EH (cell line): ENCODE measurements at places on chromosomes 16 and 17.

DNA sequence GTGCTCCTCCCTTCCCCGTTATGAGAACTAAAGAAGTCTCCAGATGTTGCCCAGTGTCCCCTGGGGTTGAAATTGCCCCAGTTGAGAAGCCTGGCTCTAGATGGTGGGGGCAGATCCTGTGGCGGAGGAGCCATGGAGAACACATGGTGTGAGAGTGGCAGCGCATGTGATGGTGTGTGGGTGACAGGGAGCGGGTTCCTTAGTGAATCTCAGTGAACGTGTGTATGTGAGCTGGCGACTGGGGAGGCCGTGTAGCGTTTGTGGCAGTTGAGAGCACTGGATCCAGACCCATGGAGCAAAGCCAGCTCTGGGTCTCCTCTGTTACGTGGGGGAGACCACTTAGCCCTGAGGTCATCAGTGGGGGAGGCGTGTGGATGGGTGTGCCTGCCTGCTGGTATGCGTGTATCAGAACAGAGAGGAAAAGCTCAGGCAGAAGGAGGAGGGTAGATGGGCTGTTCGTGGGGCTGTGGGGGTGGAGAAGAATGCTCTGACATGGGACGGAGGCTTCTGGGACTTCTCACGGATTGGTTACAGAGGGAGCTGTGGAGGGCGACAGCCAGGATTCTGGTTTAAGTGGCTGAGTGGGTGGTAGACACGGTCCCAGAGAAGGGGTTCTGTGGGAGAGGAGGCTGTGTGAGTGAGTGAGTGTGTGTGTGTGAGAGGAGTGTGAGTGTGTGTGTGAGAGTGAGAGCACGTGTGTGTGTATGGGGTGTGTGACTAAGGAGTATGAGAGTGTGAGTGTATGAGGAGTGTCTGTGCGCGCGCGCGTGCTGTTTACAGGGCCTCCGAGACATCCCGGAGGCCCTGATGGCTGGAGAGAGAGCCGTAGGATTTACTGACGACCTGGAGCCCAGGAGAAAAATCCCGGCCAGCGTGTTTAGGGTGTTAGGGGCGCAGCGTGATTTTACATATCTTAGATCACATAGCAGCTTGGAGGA is 193.8 kb downstream of the SNX29 start:
- DNase-seq, result peak; percentile 82

DNA sequence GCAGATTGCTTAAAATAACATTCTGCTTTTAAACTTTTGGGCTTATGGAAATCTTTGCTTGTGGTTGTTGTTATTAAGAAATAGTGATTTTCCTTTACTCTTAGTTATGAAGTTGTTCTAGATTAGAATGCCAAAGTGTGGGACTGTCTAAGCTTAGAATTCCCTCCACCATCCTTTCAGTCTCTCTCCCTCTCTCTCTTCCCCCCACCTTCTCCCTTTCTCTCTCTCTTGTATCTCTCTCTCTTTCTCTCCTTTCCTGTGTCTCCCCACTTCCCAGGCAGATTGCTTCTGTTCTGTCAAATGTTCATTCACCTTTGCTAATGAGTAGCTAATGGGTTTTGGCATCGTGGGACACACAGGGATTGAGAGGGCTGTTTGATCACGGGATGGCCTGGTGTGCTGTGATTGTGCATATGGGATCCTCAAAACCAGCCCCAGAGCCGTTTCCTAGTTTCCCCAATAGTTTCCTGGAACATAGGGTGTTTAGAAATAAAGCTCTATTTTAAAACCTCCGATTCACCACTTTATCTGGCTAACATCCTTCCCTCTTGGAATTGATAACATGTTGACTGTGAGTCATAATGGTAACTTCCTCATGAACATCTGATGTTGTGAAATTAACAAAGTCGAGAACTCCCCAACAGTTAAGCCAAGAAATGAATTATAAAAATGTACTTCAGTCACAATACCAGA is 502.6 kb downstream of the TMEM114 start:
- DNase-seq, result no peak

GRCh38 chr17:63571632-63572310 is 21.5 kb downstream of the DCAF7 start:
- DNase-seq, result peak; percentile 91

DNA sequence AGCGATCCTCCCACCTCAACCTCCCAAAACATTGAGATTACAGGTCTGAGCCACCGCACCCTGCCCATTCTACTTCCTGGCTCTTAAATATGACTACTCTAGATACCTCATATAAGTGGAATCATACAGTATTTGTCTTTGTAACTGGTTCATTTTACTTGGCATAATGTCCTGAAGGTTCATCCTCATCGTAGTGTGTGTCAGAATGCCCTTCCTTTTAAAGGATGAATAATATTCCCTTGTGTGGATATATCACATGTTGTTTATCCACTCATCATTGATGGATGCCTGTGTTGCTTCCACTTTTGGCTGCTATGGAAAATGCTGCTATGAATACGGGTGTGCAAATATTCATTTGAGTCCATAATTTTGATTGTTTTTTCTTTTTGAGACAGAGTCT is 5.7 kb upstream of the CETP start:
- DNase-seq, result no peak

- DNase-seq, result no peak
Measured at GRCh38 chr16:89709716-89710432, 8.4 kb upstream of the SPATA2L start.

- DNase-seq, result no peak
Measured at GRCh38 chr16:13856398-13856797, 63.6 kb upstream of the ERCC4 start.

DNA sequence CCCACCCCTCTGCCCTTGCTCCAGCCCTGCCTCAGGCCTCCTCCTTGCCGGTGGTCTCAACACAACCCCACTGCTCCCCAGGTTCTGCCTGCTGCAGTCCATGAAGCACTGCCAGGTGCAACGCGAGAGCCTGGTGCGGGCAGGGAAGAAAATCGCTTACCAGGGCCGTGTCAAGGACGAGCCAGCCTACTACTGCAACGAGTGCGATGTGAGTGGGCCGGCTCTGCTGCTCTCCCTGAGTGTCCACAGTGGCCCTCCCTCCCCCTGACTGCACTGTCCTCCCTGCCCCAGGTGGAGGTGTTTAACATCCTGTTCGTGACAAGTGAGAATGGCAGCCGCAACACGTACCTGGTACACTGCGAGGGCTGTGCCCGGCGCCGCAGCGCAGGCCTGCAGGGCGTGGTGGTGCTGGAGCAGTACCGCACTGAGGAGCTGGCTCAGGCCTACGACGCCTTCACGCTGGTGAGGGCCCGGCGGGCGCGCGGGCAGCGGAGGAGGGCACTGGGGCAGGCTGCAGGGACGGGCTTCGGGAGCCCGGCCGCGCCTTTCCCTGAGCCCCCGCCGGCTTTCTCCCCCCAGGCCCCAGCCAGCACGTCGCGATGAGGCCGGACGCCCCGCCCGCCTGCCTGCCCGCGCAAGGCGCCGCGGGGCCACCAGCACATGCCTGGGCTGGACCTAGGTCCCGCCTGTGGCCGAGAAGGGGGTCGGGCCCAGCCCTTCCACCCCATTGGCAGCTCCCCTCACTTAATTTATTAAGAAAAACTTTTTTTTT is 1.8 kb upstream of the TMEM88 start:
- no peak for DNase-seq

- DNase-seq, result no peak
Measured at GRCh38 chr17:41315814-41316445, 420 bp upstream of the KRTAP17-1 start.

DNA sequence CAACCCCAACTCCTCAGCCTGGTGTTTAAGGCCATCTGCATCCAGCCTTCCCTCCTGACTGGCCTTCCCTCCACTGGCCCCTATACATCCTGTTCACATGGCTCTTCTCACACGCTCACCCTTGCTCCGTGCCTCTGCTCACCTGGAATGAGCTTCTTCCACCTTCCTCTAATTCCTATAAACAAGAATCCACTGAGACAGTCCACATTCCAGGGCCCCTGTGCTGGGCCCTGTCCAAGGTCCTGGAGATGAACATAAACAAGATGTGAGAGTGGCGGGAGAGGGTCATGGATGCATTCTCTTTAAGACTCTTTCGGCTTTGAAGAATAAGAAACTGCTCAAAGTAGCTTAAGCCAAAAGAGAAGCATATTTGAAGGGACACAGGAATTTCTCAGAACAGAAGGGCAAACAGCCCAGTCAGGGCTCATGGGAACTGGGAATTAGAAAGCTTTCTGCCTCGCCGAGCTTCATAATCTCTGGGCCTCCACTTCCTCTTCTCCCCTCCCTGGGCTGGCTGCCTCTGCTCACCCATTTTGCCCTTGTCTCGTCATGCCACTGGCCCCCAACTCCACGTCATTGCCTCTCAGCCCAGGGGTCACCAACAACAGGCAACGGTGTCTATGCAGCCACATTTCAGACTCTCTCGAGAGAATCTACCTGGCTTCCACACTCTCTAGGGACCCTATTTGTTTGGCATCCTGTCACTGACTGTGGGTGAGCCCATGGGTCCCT is 13.5 kb downstream of the SPPL2C start:
- DNase-seq, result peak; percentile 51

DNA sequence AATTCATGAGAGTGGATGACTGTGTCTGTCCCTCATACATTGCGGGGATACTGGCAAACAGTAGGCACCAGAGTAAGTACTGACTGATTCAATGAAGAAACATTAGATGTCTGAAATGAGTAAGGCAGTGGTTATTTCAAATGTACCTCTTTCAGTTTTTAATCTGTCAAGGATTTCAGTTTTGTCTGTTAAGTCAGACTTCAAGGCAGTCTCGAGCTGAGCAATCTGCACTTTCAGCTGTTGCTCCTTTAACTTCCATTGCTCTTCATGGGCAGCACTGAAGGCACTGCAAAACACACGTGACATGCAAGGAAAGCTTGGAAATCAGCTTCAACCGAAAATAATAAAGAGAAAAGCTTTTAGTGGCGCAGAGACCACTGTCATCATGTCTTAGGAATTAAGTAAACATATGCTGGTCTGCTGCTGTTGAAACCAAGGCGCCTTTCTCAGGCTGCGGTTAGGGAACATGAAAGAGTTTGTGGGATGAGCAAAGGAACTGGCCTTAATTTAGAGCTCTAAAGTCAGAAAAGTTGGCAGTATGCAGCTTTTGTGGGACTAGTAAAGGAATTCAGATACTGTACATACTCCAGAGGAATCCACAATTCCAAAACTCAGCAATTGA is 38.8 kb downstream of the RPGRIP1L start:
- DNase-seq, result peak; percentile 96

- peak; percentile 91 for DNase-seq
Measured at GRCh38 chr16:87132361-87133014, 184.7 kb downstream of the C16orf95 start.

DNA sequence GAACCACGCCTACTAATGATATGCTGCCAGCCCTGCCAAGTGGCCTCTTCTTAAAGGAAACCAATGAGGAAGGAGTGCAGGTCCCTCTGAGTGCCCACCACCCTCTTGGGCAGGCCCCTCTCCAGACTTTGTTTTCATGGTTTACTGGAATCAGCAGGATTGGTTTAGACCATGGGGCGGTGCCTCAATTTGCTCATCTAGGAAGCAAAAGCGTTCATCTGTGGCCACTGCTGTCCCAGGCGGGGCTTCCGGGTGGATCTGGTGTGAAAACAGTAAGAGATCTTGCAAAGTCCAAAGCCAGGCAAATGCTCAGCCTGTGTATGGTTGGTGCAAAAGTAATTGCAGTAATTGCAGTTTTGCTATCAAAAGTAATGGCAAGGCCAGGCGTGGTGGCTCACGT is 71.3 kb downstream of the AMFR start:
- no peak for DNase-seq

- no peak for DNase-seq
Measured at GRCh38 chr16:9251026-9251425, 159.6 kb downstream of the HAPSTR1 start.

DNA sequence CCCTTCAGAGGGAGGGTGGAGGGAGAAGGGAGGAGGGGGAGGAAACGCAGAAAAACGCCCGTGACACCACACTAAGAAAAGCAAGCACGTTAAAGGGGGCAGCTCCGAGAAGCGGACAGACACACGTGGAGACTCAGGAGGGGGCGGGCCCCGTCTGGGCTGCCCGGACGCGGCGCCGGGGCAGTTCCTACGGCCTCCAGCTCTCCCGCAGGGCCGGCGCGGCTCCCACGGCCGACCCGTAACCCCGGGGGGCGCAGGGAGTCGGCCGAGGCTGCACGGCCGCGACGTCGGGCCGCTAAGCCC is 362 bp downstream of the KLHDC4 start:
- peak; percentile 9 for DNase-seq

- DNase-seq, result peak; percentile 38
Measured at GRCh38 chr17:82229698-82230608, 1.1 kb downstream of the SLC16A3 start.

- DNase-seq, result no peak
Measured at GRCh38 chr16:79372503-79373184, 227.9 kb downstream of the MAF start.

- DNase-seq, result no peak
Measured at GRCh38 chr16:87143661-87144121, 173.5 kb downstream of the C16orf95 start.

GRCh38 chr17:82839617-82840292 is at the start of gene ZNF750:
Gene ZNF750 (minus strand): TSS chr17:82840022. CDS start chr17:82832454, 7,568 bp downstream.
- DNase-seq, result no peak

- DNase-seq, result no peak
Measured at GRCh38 chr17:418421-418751, 65.8 kb upstream of the RPH3AL start.

DNA sequence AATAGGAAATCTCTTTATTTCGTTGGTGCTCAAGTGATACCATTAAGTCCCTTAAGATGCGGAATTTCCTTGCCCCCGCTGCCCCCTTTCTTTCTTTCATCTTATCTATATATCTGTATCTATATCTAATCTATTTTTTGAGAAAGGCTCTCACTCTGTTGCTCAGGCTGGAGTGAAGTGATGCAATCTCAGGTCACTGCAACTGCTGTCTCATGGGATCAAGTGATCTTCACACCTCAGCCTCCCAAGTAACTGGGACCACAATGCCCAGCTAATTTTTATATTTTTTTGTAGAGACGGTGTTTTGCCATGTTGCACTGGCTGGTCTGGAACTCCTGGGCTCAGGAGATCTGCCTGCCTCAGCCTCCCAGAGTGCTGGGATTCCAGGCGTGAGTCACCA is 693.5 kb downstream of the WWOX start:
- DNase-seq, result no peak

DNA sequence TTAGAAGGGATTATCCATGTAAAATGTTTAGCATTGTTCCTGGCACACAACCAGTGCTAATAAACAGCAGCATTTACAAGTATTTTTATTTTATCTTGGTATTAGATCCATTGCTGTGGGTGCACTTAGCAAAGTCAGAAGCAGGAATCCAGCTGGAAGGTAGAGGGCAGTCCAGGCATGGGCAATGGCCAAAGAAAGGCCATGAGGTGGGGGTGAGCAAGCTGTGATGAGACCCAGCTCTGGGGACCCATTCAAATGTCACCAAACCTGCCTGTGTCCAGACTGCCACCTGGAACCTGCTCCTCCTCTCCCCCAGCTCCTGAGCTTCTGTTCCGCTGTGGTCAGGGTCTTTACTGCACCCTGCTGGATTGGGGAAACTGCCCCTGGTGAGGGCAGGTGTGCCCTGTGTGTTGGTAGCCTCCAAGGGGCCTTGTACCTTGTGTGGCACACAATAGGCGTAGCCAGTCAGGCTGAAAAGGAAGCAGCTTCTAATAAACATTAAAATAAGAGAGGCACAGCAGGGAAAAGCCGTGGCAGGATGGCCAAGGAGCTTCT is 118.0 kb upstream of the CRHR1 start:
- no peak for DNase-seq

- no peak for DNase-seq
Measured at GRCh38 chr16:69724414-69724873, 1.9 kb downstream of the NQO1 start.
